Adipocyte (in vitro differentiated cells): ENCODE measurements at places on chromosomes 11 and 22.

DNA sequence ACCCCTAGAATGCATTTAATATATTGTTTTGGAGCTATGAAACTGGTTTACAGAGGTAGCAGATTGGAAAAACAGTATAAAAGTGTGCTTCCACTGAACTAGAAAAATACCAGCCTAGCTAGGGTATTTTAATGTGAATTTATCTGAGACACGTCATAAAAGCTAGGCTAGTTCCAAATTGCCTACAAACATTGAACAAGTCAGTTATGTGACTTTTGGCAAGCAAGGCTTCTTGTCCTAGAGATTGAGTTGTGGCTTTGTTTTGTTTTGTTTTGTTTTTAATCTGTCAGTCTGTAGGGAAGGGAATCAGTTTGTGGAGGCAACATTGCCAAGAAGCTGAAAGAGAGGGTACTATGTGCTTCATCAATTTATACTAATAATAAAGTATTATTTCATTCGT, 24.2 kb downstream of the RTN3 start:
- DNase-seq = no peak

DNA sequence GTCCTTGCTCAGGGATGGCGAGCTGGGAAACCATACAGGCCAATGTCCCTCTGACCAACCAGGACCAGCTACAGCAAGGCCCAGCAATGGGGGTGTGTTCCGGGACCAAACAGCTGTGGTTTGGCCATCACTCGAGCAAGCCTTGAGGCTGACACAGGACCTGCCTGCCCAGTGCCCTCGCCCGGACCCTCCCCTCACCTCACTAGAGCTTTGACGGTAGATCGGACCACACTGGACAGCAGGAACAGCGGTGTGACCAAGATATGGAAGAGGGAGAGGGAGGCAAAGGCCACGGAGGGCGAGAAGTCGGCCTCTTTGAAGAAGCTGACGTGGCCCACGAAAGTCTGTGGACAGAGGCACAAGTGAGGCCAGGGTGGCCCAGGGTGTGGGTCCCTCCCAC, 42.2 kb upstream of the KCNJ11 start:
- DNase-seq = no peak

DNA sequence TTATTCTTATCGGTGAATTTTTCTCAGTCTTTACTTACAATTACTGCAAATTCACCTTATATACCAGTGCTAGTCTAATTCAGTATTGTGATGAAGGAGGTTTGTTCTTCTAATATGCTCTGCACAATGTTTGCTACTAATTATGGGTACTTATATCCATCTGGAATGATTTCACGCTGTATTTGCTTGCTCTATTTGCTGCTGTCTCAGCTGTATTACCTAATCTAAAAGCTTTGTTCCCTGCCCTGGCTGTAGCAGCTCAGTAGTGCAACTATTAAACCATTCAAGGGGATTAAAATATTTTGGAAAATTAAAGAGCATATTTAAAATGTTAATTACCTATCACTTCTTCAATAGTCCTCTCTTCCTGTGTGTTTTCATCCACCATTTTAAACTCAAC, 375.3 kb downstream of the LUZP2 start:
- DNase-seq = no peak

DNA sequence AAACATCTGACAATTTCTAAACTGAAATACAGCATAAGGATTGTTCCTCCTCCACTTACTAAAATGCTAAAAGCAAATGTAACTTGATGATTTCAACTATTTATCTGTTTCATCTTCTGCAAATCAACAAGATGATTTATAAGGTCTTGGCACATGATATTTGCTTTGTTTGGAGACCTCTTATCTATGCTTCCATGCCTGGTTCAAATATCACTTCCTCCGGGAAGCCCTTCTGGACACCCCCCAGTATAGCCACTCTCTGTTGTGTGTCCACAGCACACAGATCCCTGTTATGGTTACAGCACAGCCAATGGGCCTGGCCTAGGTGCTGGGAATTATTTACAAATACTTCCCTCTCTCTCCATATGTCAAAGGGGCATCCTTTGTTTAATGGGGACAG, 114.8 kb downstream of the C11orf58 start:
- DNase-seq = no peak

GRCh38 chr11:93480256-93480655, 62.9 kb downstream of the SMCO4 start:
- DNase-seq = no peak

- DNase-seq = no peak
Measured at GRCh38 chr11:117337076-117337475, 9.4 kb downstream of the CEP164 start.

DNA sequence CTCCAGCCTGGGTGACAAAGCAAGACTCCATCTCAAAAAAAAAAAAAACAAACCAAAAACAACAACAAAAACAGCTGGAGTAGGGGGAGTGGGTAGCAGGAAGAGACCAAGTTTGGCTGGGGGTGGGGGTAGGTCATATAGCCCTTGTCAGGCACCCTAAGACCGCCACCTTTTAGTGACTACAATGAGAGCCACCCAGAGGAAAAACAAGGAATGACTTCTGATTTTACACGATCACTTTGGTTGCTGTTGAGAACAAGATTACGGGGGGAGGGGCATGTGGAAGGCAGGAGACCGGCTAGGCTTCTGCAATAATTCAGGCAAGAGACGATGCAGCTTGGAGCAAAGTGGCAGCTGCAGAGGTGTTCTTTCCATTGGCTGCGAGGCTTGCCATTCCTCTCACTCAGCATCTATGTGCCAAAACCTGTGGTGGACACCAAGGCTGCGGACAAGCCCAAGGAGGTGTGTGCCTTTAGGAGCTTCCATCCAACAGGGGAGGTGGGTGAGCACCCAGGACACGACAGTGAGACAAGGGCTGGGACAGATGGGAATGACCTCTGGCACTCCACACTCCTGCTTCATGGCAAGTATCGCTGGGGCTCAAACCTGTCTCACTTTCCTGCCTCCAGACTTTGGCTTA, 1.7 kb downstream of the RPS19BP1 start:
- peak; percentile 62 for DNase-seq

DNA sequence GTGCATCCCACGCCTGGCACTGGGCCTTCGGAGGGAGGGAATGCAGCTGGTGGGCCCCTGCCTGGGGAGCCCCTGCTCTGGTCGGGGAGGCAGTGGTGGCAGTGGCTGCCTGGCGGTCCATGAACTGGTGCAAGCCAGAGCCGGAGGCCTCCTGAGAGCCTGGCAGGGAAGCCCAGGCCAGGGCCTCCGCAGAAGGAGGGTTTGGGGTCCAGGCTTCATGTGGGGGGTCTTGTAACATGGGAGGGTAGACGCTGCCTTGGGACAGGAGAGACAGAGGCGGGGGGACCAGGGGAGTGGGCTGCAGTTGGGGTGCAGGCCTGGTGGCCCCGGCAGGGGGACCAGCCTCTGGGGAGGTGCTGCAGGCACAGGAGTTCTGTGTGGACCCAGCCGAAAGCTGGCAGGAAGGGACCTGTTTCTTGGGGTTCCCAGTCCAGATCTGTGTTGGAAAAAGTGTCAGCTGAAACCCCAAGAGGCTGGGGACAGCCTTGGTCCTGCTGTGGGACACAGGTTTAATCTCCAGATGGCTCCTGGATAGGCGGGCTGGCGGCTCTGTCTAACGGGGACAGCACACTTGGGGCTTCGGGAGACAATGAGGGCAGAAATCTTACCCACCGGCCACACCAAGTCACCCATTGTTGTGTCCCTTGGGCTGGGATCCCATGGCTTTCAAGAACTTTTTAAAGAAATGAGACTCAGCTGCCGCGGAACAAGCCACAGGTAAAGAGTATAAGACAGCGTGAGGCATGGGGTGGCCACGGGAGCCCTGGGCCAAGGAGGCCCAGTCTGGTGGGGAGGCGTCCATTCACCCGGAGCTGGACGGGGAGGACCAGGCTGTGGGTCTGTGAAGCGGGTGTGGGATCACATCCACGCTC, 73.5 kb downstream of the KCNQ1 start:
- DNase-seq = no peak

GRCh38 chr11:81870815-81871214, 862.8 kb downstream of the FAM181B start:
- no peak for DNase-seq

GRCh38 chr22:32781695-32782094, 19.8 kb upstream of the TIMP3 start:
- DNase-seq = peak; percentile 87

DNA sequence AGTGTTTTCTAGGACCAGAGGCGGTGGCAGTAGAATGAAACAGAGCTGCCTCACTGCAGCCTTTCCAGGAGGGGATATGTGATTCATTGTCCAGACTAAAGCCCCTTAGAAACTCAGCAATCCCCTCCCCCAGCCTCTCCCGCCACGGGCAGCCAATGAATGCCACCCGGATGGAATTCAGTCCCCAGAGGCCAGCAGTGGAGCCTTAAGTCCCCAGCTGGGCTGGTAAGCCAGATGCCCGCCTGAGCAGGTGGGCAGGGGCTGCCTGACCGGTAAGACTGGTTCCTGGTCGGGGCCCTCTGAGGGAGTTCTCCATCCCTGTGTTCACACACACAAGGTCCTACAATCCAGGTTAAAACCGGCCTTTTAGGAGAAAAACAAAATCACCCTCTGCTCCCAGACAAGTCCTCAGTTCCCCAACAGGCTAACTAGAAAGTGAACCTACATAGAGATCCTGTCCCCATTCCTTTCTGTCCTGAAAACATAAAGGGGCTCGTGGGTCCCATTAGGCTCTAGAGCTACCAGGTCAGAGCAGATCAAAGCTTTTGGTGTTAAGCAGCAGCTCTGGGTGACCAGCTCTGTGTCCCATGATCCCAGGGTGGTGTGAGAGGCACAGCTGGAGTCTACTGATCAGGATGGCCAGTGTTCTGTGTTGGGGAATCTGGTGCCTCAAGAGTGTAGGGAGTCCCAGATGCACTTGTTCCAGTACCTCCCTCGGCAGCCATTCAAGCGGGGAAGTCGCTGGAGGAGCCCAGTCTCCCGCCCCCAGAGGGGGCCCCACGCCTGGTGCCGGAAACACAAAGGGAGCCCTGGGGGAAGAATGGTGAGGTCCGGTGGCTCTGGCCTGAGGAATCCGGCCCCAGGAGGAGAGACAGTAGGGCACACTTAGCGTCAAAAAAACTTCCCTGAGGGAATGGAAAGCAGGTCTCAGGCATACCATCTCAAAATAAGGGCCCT, 2.6 kb downstream of the PATZ1 start:
- DNase-seq = peak; percentile 79

DNA sequence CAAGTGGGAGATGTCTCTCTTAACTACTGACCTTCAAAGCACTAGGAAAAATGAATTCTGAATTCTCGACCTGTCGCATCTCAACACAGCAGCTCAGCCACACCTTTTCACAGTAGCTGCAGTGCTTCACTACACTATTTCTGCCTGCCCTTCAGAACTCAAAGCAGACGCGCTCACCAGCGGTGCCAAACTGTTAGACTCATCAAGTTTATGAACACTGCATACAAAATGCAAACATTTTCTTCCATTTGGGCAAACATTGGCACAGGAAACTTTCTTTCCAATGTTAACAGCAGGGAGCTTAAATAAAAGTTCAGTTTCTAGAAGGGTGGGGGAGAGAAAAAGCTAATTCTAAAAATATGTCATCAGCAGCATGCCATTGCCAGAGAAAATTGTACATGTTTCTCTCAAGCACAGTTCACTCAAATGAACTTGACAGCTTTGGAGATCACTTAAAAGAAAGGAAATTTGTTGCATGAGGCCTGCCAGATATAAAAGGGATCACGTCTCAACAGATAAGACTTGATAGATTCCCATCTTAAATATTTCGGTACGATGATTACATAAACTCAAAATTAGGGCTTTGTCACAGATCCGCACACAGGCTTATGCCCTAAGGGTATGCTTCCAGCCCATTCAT, 82.7 kb downstream of the CADM1 start:
- no peak for DNase-seq

DNA sequence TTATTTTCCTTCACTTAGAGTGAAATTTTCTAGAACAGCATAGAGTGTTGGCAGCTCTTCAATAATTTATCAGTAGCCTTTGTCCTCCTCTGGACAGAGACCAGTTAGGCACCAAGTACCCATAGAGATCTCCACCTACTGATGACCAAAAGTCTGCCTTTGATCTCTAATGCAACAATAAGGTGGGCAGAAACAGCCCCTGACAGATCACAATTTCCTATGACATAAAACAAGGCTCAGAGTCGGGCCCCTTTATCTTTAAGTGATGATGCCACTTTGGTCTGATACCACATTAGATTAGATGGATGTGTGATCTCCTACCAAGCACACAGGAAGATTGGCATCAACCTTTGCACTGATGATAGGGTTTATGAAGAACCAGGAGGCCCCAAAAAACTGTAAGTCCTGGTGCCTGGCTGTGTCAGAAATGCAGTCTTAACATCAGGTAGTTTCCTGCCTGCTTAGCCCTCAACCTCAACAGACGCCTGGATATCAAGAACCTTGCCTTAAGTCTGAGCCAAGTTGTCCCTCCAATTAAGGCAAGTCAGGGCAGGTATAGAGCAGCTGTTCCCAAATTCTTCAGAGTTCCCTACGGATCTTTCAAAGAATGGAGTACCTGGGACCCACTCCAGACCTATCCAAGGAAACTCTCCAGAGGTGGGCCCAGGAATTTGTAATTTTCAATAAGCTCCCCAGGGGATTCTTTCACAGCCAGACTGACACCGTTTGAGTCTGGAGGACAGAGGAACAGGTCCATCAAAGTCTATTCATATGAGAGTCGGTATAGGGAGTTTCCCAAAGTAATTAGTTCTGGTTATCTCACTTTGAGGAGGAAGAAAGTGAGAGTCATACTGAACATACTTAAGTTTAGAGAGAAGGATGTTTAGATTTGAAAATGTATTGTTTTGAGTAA, 30.6 kb upstream of the TMPRSS4 start:
- no peak for DNase-seq

DNA sequence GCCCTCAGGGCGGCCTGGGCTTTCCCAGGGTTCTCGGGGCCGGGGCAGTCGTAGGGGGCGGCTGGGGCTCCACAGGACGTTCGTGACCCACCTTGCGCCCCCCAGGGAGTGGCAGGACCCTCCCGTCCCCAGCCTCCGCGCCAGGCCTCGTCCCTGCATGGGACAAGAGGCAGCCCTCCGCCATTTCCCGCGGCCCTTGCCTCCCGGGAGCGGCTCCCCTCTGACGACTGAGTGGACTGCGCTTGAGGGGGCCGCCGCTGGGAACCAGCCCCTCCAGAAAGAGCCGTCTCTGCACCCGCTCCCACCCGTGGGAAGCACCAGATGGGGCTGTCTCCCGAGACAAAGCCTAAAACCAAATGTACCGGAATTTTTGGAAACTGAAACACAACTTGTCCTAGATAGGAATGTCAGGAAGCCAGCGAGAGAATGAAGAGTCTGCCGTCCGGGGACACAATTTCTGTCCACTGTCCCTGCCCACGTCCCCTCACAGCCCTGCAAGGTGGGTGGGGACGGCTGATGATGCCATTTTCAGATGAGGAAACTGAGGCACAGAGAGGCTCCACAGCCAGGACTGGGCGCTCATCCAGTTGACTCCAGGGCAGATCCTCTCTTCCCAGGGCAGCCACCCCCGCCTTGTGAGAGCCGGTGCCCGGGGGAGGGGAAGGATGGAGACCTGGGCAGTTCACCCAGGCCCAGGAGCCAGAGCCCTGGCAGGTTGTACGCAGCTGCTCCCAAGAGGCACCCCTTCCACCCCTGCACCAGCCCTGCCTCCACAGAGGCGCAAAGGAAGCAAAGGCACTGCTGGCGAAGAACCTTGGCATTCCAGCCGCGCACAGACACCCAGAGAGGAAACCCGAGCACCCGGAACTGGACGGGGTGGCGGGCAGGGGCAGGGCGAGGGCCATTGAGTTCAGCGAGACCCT, 18.1 kb upstream of the PICK1 start:
- no peak for DNase-seq
